Activated CD8-positive, alpha-beta memory T cell treated with anti-CD3 and anti-CD28 coated beads, Interleukin-2, amount 10 ng/mL, durations not matched to agents 7 days and 5 days (primary cell): ENCODE measurements at places on chromosomes 11 and 22. TPM values are rescaled to one million over a fixed set of nuclear protein-coding genes. Genes with fewer than 3 reads are reported as not detected.

GRCh38 chr11:94727819-94728218, 40.3 kb upstream of the AMOTL1 start:
- H3K4me3 ChIP-seq, result no peak overlapping the region
- peaks cover 15% of the 10 kb centered on the region for H3K27me3 ChIP-seq
- no peaks in the 10 kb centered on the region for H3K36me3 ChIP-seq
- DNase-seq, result no peak
- H3K27ac ChIP-seq, result no peak overlapping the region
- H3K4me1 ChIP-seq, result no peaks in the 10 kb centered on the region

GRCh38 chr11:34721646-34722045, 100.8 kb downstream of the EHF start:
- H3K4me1 ChIP-seq, result no peaks in the 10 kb centered on the region
- H3K4me3 ChIP-seq, result no peak overlapping the region
- H3K27me3 ChIP-seq, result peaks cover 12% of the 10 kb centered on the region
- H3K36me3 ChIP-seq, result no peaks in the 10 kb centered on the region
- no peak overlapping the region for H3K27ac ChIP-seq

- DNase-seq, result no peak
- no peaks in the 10 kb centered on the region for H3K27me3 ChIP-seq
- no peak overlapping the region for H3K4me3 ChIP-seq
Measured at GRCh38 chr11:132263241-132263640, 892.8 kb downstream of the NTM start.

Gene CASP5
- total RNA-seq, result not detected

DNA sequence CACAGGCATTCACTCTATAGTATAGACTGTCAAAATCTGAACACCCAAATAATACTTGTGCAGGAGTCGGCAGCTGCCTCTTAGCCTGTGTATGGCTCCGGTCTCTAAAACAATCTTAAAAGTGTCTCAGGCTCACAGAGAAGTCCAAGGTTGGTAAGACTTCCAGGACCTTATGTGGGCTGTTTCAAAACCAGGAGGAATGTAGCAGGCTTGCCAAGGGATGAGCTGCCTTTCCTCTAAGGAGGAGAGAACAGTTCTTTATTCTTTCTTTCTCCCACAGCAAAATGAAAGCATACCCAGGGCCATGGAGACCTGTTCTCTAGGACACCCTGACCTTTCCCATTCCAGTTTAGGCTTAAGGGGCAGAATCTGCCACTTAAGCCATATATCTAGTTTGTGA, 176.5 kb downstream of the TRPC6 start:
- H3K4me1 ChIP-seq, result no peaks in the 10 kb centered on the region
- no peak for DNase-seq
- H3K27ac ChIP-seq, result no peak overlapping the region
- no peaks in the 10 kb centered on the region for H3K36me3 ChIP-seq
- H3K4me3 ChIP-seq, result no peak overlapping the region

DNA sequence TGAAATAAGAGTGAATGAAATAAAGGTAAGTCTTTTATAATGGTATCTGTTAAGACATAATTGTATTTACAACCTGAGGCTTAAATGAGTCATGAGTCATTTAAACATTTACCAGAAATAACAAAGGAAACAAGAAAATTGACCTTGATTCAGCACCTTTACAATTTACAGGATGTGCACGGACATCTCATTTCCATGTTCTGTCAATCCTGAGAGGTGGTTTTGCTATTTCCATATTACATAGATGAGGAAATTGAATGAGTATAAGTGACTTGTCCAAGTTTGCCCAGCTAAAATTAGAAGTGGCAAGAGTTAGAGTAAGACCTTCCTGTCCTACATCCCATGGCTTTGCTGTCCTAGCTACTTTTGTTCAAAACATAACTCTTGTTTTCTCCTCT, 89.1 kb downstream of the TRIM44 start:
- no peak for DNase-seq
- H3K36me3 ChIP-seq, result no peaks in the 10 kb centered on the region
- no peaks in the 10 kb centered on the region for H3K27me3 ChIP-seq
- no peak overlapping the region for H3K27ac ChIP-seq
- no peaks in the 10 kb centered on the region for H3K4me1 ChIP-seq

- no peaks in the 10 kb centered on the region for H3K36me3 ChIP-seq
- H3K27ac ChIP-seq, result no peak overlapping the region
- no peaks in the 10 kb centered on the region for H3K4me1 ChIP-seq
- no peaks in the 10 kb centered on the region for H3K27me3 ChIP-seq
- no peak for DNase-seq
Measured at GRCh38 chr11:92297567-92298553, 73.2 kb downstream of the FAT3 start.

DNA sequence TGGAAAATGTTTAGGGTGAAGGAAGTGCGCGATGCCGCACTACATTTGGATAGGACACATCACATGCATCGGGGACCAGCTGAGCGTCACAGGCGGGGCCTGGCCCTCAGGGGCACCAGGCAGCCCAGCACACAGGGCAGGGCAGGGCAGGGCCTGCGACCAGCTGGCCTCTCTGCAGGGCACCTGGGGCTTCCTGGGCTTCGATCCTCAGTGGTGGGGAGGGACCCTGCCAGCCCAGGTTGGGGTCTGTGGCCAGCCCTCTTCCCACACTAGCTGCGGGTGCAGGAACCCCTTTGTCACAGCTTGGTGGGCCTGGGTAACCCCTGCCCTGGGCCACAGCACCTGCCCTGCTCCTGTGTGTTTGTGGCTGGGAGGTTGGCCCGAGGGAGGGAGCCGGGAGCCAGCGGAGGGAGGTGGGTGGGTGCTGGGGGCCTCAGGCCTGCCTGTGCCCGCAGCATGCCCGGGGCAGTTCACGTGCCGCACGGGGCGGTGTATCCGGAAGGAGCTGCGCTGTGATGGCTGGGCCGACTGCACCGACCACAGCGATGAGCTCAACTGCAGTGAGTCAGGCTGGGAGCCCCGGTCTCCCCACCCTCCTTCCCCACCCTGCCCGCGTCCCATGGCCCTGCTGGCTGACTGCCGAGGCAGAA, 37.9 kb downstream of the ST14 start:
- no peak overlapping the region for H3K27ac ChIP-seq
- H3K27me3 ChIP-seq, result no peaks in the 10 kb centered on the region
- no peaks in the 10 kb centered on the region for H3K36me3 ChIP-seq
- no peaks in the 10 kb centered on the region for H3K4me1 ChIP-seq

- H3K4me3 ChIP-seq, result no peak overlapping the region
- H3K27me3 ChIP-seq, result peaks cover 9% of the 10 kb centered on the region
- H3K4me1 ChIP-seq, result no peaks in the 10 kb centered on the region
- H3K27ac ChIP-seq, result no peak overlapping the region
- no peak for DNase-seq
- no peaks in the 10 kb centered on the region for H3K36me3 ChIP-seq
Measured at GRCh38 chr11:112828421-112828820, 132.8 kb upstream of the NCAM1 start.
